Chondrocyte (in vitro differentiated cells): ENCODE measurements at places on chromosomes 7 and 10. TPM values are rescaled to one million over a fixed set of nuclear protein-coding genes. Genes with fewer than 3 reads are reported as not detected.

CPA5 gene
- total RNA-seq: not detected in 3 replicates

LRRC17 gene
- total RNA-seq: 23.9 to 34.5 TPM (median 32.0 TPM) in 3 replicates

PSPH gene
- total RNA-seq: 11.4 to 37.5 TPM (median 35.9 TPM) in 3 replicates

PAPOLB gene
- 0.05 TPM in 1 of 3 replicates, not detected in the others for total RNA-seq

C10orf67 gene
- not detected in 3 replicates for total RNA-seq

DNA sequence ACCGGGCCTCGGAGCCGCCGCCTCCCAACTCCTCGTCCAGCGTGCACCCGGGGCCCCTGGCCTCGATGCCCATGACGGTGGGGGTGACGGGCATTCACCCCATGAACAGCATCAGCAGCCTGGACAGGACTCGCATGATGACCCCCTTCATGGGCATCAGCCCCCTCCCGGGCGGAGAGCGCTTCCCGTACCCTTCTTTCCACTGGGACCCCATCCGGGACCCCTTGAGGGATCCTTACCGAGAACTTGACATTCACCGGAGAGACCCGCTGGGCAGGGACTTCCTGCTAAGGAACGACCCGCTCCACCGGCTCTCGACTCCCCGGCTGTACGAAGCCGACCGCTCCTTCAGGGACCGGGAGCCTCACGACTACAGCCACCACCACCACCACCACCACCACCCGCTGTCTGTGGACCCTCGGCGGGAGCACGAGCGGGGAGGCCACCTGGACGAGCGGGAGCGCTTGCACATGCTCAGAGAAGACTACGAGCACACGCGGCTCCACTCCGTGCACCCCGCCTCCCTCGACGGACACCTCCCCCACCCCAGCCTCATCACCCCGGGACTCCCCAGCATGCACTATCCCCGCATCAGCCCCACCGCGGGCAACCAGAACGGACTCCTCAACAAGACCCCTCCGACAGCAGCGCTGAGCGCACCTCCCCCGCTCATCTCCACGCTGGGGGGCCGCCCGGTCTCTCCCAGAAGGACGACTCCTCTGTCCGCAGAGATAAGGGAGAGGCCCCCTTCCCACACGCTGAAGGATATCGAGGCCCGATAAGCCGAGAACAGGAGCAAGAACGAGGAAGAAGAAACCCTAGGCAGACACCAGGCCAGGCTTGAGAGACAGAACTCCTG lies 341.5 kb upstream of the GALNT17 start:
- H3K27me3 ChIP-seq: no peaks in the 10 kb centered on the region
- H3K4me3 ChIP-seq: no peak overlapping the region
- DNase-seq: no peak
- no peaks in the 10 kb centered on the region for H3K4me1 ChIP-seq

DNA sequence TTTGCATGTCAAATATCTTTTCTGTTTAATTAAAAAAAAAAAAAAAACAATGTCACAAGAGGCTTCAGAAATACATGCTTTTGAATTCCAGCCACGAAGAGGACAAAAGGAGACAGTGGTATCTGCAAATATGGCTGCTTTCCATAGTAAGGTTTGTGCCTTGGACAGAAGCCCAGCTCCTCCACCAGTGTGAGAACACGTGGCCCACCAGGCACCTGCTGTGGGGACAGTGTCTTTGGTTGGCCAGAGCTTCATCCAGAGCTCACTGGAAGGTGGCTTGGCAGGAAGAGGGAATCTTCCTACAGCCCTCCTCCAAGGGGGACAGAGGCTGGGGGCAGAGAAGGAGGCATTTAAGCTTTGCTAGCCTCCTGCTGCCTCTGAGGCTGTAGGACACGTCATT lies 144.6 kb downstream of the GLCCI1 start:
- no peaks in the 10 kb centered on the region for H3K27me3 ChIP-seq
- no peaks in the 10 kb centered on the region for H3K36me3 ChIP-seq
- H3K4me3 ChIP-seq: no peak overlapping the region

DNA sequence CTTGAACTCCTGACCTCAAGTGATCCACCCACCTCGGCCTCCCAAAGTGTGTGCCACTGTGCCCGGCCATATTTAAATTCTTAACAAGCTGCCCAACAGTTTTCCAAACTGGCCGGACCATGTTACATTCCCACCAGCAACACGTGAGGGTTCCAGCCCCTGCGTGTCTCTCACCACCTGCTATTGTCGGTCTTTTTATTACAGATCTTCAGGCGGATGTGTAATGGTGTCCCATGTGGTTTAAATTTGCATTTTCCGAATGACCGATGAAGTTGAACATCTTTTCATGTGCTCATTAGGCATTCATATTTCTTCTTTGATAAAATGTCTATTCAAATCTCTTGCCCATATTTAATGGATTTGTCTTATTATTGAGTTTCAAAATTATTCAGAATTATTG lies 11.5 kb downstream of the ELFN1 start:
- no peaks in the 10 kb centered on the region for H3K4me1 ChIP-seq
- peak; percentile 47 for DNase-seq
- H3K36me3 ChIP-seq: peaks cover 17% of the 10 kb centered on the region
- no peak overlapping the region for H3K4me3 ChIP-seq

DNA sequence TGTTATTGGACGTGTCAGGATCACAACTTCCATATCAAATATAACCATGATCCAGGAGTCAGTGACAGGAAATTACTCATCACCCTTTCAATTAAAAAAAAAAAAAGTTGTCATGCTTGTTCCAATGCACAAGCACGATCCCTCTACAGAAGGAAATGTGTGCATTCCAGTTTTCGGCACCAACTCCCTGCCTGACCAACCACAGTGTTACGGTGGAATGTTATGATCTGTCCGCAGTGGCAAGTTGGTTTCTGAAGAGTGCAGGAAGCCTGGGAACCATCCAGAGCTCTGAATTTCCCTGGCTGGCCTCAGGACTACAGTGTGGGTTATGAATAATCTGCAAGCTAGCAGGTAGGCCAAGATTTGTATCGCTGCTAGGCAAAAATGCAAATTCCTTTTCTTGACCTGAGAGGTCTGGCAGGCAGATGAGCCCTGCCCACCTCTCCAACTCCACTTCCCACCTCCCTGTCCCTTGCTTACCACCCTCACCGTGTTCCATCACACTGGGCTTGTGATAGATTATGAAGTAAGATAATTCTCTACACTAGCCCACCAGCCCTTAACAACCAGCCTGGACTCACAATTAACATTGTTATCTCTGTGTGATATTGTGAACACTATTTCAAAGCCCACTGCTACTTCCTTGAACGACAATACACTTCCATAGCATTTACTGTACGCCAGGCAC lies 20.4 kb downstream of the FRMPD2 start:
- H3K4me3 ChIP-seq: no peak overlapping the region
- H3K4me1 ChIP-seq: peaks cover 12% of the 10 kb centered on the region
- DNase-seq: no peak
- no peaks in the 10 kb centered on the region for H3K27me3 ChIP-seq
- no peaks in the 10 kb centered on the region for H3K36me3 ChIP-seq
- peak overlapping the region; percentile 19 for H3K27ac ChIP-seq

GRCh38 chr10:5961405-5962100 lies 15.8 kb downstream of the IL15RA start:
- H3K27me3 ChIP-seq: no peaks in the 10 kb centered on the region
- no peak overlapping the region for H3K27ac ChIP-seq
- H3K36me3 ChIP-seq: no peaks in the 10 kb centered on the region
- H3K4me3 ChIP-seq: no peak overlapping the region

DNA sequence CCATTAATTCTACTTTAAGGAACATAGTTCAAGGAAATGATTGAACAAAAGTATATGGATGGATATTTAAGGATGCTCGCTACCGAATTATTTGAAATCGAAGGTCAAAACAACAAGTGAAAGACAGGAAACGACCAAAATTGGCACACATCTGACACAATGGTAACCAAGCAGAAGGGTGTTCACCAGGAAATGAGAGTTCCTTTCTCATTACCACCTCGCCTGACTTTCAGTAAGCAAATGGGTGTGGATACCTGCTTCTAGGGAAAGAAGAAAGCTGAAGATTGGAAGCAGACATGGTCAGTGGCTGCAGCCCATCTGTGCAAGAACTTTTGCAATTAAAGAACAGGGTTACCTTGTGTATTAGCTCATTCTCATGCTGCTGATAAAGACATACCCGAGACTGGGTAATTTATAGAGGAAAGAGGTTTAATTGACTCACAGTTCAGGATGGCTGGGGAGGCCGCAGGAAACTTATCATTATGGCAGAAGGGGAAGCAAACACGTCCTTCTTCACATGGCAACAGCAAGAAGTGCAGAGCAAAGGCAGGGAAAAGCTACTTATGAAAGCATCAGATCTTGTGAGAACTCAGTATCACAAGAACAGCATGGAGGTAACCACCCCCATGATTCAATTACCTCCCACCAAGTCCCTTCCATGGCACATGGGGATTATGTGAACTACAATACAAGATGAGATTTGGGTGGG lies 6.2 kb upstream of the TMEM273 start:
- H3K36me3 ChIP-seq: no peaks in the 10 kb centered on the region
- H3K4me1 ChIP-seq: no peaks in the 10 kb centered on the region
- no peak overlapping the region for H3K27ac ChIP-seq
- DNase-seq: no peak
- H3K4me3 ChIP-seq: no peak overlapping the region

- H3K4me1 ChIP-seq: no peaks in the 10 kb centered on the region
- no peaks in the 10 kb centered on the region for H3K36me3 ChIP-seq
- no peak overlapping the region for H3K4me3 ChIP-seq
- no peak for DNase-seq
Observed at GRCh38 chr10:112314822-112315474, 31.7 kb downstream of the TECTB start.

DNA sequence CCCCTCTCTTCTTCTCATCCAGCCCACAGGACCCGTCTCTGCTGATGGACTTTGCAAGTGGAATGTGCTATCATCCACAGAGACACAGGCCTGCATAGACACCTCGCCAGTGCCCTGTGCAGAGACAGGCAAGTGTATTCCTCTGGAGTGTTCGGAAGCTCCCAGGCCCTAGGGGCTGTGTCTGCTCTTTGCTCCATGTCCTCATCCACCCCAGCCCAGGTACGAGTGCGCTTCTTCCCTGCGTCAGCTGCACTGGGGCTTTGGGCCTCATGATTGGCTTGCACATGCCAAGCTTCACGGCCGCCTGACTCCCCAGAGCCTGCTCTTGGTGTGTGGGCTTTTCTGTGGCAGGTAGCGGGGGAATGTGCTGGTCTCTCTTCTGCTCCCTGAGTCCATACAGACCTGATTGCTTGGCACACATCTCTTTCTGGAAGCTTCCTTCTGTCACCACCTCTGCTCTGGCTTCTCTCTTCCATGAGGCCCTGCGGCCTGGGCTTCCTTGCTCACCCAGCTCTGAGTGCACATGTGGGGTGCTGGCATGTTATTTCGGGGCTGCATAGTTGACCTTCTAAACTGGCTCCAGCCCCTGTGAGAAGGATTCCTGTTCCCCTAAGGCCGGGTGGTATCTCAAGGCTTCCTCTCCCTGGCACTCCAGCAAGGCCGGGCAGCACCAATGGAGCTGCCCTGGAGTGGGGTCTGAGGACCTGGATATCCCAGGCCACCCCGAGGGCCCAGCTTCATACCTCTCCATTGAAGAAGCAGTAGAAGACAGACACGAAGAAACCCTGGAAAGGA lies 27.8 kb downstream of the CRHR2 start:
- H3K27ac ChIP-seq: no peak overlapping the region
- H3K36me3 ChIP-seq: peaks cover 15% of the 10 kb centered on the region
- H3K4me3 ChIP-seq: no peak overlapping the region
- peaks cover 3% of the 10 kb centered on the region for H3K4me1 ChIP-seq
- peak; percentile 75 for DNase-seq

GRCh38 chr7:128129224-128129864 lies 98.1 kb upstream of the LRRC4 start:
- no peak for DNase-seq
- no peaks in the 10 kb centered on the region for H3K36me3 ChIP-seq
- H3K4me1 ChIP-seq: no peaks in the 10 kb centered on the region
- H3K4me3 ChIP-seq: no peak overlapping the region
- peaks cover 18% of the 10 kb centered on the region for H3K27me3 ChIP-seq
- no peak overlapping the region for H3K27ac ChIP-seq

GRCh38 chr10:28432210-28432676 lies 100.7 kb upstream of the WAC start:
- H3K4me3 ChIP-seq: peak overlapping the region; percentile 26
- no peak for DNase-seq
- peaks cover 5% of the 10 kb centered on the region for H3K27me3 ChIP-seq
- peaks cover 8% of the 10 kb centered on the region for H3K4me1 ChIP-seq
- H3K36me3 ChIP-seq: no peaks in the 10 kb centered on the region
- no peak overlapping the region for H3K27ac ChIP-seq

GRCh38 chr10:133342942-133343341 lies 4.2 kb upstream of the PRAP1 start:
- no peaks in the 10 kb centered on the region for H3K4me1 ChIP-seq
- H3K36me3 ChIP-seq: no peaks in the 10 kb centered on the region
- H3K27me3 ChIP-seq: peaks cover 10% of the 10 kb centered on the region
- no peak overlapping the region for H3K4me3 ChIP-seq
- H3K27ac ChIP-seq: no peak overlapping the region
- no peak for DNase-seq
